GM04503 (cell line): ENCODE measurements at places on chromosomes 2 and 18.

DNA sequence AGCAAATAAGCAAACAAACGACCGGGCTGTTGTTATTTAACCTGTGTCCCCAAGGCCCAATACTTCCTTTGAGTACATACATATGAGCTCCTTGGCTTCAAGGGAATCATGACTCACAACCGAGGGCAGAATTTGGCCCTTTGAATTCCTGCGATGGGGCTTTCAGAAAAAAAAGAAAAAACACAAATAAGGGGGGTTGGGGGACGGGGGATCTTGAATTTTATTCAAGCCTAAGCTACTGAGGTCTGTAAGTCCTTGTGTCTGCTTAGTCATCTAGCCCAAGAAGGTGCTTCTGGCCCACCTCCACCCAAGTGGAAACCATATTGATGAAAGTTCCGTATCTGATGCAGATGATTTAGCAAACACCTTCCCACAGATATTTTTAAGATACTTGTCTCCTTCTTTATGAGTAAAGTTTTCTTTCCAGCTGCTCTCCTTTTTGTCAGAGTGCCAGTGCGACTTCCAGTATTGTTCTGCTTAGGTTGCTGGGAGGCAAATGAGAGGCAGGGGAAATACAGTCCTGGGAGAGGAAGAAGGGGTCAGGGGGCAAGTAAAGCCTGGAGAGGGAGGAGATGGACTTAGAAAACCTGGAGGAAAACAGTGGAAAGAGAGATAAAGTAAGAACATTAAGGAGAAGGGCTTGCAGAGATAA lies 169.6 kb downstream of the ZEB2 start:
- no peak for DNase-seq

DNA sequence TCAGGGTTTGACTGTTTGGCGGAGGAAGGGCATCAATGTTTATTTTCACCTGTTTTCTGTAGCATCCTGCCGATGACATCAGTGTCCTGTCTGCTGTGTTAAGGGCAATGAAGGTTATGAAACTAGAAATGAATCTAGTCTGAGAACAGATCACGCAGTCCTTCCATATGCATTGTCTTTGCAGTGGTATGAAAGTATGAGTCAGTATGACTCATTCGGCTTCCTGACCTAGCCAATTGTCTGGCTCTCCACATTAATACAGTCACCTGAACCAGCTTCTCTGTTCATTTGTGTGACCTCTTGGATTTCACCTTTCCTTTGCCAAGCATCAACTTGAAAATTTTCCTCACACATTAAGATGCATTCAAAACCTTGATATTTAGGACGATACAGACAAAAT lies 353.8 kb downstream of the RND3 start:
- no peak for DNase-seq

DNA sequence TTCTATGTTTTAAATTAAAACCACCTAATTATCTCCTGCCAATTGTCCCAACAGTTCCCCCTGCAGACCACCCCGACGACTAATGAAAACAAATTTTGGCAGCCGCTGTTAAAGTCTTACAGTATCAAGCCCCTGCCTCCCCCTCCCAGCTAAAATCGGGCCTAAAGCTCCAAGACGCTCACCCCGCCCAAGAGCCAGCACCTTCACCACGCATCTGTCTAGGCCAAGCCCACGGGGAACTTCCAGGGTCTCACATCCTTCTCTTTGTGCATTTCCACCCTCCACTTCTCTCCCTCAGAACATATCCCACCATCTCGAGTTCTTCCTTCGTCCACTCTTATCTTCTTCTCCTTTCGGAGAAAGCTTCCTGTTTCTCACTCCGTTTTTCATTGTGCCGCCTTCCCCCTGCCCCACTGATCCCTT lies 445 bp downstream of the PRPF40A start:
- DNase-seq, result no peak

- DNase-seq, result peak; percentile 6
These were observed 254.6 kb downstream of the LOXHD1 start for GRCh38 chr18:46402396-46402795.

DNA sequence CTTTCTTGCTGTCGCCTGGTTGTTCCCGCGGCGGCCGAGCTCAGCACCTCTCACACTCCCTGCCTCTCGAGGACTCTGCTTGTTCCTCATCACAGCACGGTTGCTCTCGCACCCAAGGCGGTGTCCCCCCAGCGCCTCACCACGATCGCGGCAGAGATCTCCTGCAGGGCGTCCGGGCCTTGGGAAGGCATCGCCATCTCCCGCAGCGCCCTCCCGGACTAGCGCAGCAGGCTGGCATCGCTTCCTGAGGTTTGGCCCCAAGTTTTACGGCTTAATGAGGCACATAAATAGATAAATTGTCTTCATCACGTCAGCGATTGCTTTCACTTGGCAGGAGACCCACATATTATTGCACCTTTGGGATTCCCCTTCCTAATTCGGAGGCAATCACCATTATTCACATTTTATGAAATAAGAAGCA lies 125.4 kb downstream of the RGPD3 start:
- DNase-seq, result no peak

GRCh38 chr2:223027442-223027841 lies 24.5 kb upstream of the KCNE4 start:
- no peak for DNase-seq

GRCh38 chr2:105307146-105307545 lies 22.4 kb downstream of the TGFBRAP1 start:
- no peak for DNase-seq
